Activated CD4-positive, CD25-positive, alpha-beta regulatory T cell treated with anti-CD3 and anti-CD28 coated beads, Interleukin-2, amount 50 U/mL, for 72 hours (primary cell): ENCODE measurements at places on chromosomes 1 and 21.

DNA sequence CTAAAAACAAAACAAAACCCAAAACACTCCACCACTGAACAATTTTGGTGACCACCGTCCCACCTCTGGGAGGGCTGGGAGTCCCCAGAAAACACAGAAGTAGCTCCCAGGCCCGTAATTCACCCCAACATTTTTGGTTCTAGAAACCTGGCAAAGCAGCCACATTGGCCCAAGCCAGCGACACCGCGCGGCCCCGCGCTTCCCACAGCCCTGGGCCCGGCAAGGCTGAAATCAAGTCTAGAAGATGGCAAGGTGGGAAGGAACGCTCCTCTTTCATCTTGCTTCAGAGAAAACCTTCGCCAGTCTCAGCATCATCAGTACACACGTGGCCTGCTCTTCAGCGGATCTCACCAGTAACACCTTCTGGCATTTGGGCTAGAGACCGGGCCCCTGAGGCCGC is 35.9 kb upstream of the NID1 start:
- DNase-seq = no peak

DNA sequence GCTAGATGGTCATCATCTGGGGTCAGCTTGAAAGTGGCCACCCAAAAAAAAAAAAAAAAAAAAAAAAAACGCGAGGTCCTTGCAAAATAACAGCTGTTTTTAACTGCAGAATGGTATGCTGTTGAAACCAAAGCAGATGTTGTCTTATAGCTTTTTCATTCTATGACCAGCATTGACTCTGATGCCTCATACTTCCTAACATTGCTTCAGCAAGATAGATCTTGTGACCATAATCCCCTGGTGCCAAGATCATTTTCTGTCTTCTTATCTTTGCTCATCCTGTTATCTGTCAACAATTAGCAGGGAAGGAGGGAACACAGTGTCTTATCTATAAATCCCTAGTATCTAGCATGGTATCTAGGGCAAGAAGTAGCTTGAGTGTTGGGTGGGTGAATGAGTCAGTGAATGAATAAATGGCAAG is 181.5 kb downstream of the PLPP3 start:
- DNase-seq = no peak

GRCh38 chr1:91741301-91741700 is 144.7 kb downstream of the TGFBR3 start:
- DNase-seq = no peak

- no peak for DNase-seq
These were observed 22.9 kb downstream of the ADAM30 start for GRCh38 chr1:119873135-119874015.

GRCh38 chr1:185337246-185337645 is 20.2 kb upstream of the IVNS1ABP start:
- no peak for DNase-seq

GRCh38 chr1:26285366-26286063 is 5.6 kb downstream of the SH3BGRL3 start:
- no peak for DNase-seq

- no peak for DNase-seq
These were observed 61.0 kb upstream of the RRP15 start for GRCh38 chr1:218224101-218224500.
